ENCODE measurements at places on chromosomes 5 and 9.

GRCh38 chr5:53430618-53431252 is 49.7 kb upstream of the FST start:
- peak; percentile 73 for DNase-seq

DNA sequence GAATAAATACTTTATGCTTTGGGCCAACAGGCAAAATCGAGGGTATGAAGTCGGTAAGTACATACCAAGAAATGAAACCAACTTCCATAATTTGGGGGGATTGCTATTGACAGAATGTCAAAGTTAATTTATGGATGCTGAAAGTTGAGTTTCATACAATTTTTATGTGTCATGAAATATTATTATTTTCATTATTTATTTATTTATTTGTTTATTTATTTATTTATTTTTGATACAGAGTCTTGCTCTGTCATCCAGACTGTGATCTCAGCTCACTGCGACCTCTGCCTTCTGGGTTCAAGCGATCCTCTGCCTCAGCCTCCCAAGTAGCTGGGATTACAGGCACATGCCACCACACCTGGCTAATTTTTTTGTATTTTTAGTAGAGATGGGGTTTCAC is 4.5 kb upstream of the GMCL2 start:
- DNase-seq = no peak

DNA sequence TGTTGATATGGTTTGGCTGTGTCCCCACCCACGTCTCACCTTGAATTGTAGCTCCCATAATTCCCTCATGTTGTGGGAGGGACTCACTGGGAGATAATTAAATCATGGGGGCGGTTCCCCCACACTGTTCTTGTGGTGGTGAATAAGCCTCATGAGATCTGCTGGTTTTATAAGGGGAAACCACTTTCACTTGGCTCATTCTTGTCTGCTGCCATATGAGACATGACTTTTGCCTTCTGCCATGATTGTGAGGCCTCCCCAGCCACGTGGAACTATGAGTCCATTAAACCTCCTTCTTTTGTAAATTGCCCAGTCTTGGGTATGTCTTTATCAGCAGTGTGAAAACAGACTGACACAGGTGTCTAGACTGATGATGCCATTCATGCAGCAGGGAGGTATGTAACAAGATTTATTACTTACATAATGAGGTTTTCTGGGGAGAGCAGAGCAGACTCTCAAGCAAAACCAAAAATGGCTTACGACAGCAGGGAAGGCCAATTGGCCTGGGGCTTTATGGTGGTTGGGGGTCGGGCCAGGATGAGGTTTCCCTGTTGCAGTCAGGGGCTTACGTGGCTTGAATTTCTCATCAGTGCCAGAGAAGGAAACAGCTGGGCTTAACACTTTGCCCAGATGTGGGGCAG is 9.5 kb upstream of the COMMD10 start:
- DNase-seq = no peak

GRCh38 chr9:121138973-121139372 is 62.7 kb downstream of the RAB14 start:
- no peak for DNase-seq

DNA sequence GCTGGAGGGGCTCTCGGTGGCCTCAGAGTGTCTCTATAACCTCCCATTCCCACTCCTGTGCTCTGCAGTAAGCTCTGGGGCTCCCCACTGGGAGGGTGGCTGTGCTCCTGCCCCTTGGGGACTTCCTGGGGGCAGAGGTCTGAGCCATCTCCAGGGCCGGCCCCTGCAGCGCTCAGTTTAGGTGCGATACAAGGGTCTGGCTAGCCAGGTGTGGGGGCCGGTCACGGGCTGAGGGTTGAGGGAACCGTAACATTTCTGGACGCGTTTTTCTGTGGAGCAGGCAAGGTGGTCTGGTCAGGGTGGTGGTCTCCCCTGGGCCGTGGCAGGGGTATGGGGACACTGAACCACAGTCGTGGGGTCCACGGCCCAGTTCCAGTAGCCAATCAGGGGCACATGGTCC is 38.0 kb upstream of the SLC6A19 start:
- DNase-seq = no peak

- DNase-seq = no peak
Observed at GRCh38 chr5:67262206-67262605, 65.6 kb upstream of the CD180 start.

GRCh38 chr9:100838857-100839256 is 189.7 kb upstream of the PLPPR1 start:
- no peak for DNase-seq

DNA sequence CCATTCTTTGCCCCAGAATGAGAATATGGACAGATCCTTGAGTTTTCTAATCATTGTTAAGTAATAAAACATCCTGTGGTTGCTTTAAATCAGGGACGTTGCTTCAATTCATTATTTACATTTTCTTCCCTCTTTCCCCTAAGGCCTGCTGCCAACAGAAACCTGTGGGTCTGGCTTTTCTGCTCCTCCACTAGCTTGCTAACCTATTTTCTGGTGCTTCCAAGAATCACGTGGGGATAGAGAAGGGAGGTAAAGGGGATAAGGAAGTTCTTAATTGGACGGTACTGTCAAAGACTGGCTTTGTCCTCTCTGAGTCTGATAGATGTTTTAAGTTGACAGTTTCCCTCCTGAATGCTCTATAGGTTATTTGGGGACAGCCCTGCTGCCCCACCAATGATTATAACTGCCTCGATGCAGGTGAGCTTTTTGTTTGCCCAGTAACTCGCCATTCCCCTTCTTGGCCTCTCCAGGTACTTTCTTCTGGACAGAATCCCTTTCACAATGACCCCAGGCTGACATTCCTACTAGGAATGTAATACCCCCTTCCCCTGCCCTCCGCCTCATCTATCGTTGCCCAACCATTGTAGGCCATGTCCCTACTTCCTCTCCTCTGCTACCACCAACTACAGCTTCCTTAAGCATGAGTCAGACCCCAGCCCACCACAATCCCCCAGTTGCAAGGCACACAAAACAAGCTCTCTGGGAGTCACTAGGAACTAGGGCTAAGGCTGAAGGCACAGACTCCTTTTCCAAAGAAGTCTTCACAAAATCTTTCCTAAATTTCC is 19.9 kb upstream of the CPEB4 start:
- DNase-seq = peak; percentile 42

- DNase-seq = no peak
Observed at GRCh38 chr5:39192450-39193160, 26.8 kb downstream of the FYB1 start.

DNA sequence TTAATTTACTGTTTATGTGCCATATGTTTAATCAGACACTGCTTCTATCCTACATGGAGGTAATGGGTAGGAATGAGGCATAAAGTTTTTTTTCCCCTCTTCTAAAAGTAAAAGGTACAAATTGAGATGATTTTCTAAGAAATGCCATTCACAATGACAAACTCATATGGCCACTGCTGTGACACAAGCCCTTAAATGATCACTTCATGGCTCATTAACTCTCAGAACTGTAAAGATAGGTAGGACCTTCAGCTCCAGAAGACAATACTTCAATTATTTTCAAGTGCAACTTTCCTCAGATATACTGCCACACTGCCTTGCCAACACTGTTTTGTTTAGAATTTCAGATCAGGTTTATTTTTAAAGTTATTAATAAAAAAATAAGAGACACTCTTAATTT is 362.9 kb upstream of the ZNF608 start:
- DNase-seq = no peak

DNA sequence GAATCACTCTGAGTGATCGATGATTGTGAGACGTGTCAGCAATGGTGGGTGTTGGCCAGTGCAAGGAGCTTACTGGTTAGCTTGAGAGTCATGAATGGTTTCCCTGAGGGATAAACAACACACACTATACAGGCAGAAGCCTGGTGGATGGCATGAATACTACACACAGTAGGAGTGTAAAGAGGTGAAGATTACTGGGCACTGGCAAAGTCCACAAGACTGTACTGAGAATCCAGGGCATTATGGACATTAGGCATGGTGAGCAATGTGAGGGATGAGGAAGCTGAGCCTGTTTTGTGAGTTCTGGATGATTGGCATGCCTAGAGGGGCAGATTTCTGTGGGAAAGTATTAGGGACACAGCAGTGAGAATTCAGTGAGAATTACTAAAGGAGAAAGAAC is 71.3 kb downstream of the KDM4C start:
- DNase-seq = peak; percentile 8

DNA sequence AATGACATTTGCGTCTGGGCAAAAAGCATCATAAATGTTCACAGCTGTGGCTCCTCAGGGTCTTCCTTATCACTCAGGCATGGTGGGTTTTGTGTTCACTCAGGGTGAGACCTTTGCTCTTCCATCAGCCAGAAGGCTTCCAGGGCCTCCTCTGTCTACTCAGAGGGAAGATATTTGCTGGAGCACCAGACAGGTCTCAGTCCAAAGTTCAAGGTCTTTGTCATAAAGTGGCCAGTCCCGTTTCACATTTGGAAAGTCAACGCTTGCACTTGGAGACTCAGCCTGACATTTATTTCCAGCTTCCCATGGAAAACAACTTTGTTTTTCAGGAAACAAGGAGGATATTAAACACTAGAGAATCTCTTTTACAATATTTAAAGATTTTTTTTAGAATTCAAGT is 12.2 kb upstream of the CARTPT start:
- no peak for DNase-seq

DNA sequence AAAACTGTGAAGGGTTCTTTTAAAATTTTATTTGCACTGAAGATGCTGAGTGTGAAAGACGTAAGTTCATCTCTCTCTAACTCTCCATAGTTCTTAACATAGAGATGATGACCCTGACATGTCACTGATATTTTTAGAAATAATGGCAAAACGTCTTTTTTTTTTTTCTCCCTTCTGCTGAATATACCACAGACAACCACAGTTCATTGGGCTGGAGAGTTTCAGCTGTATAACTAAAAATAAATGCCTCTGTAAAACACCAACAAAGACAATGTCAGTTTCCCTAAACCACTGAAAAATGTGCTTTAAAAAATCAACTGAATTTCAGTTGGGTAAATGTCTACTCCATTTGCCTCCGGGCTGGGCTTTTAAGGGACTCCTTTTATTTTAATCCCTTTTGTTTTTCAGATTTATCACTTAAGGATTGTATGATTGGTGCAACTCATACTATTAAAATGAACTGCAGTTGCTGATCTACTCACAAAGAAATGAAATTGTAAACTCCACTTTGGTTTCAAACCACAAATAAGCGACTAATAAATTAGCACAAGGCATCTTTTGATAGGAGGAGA is 830.9 kb upstream of the WWC1 start:
- DNase-seq = no peak

GRCh38 chr5:84411832-84412605 is 27.3 kb upstream of the EDIL3 start:
- DNase-seq = no peak

Measured in fibroblast of skin of back (primary cell).